ENCODE measurements at places on chromosomes 16 and 17.

- DNase-seq, result no peak
These were observed 19.9 kb downstream of the ARL4D start for GRCh38 chr17:43418441-43419374.

DNA sequence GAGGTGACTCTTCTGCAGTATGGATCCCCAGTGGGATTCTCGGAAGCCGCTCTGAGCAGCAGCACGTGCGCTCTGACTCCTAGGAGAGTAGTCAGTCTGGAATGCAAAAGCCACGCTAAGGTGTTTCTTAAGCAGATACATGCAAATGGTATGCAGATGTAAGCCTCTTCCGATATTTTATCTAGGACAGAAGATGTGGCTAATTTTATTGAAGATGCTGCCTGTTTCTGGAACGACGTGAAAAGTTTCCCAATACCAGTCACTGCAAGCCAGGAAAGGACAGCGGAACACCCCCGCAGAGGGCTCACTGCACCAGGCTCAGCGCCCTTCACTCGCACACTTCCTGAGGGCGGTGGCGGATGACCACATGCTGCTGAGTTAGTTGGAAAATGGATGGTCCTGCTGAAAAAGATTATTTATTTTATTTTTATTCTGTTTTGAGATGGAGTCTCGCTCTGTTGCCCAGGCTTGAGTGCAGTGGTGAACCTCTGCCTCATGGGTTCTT, 10.1 kb downstream of the FADS6 start:
- DNase-seq, result no peak

- no peak for DNase-seq
These were observed 32.4 kb downstream of the ADGRG5 start for GRCh38 chr16:57574646-57575467.

- DNase-seq, result no peak
These were observed 137.1 kb downstream of the GAS7 start for GRCh38 chr17:10061111-10061845.

- no peak for DNase-seq
These were observed 8.9 kb downstream of the CCNF start for GRCh38 chr16:2438121-2438520.

DNA sequence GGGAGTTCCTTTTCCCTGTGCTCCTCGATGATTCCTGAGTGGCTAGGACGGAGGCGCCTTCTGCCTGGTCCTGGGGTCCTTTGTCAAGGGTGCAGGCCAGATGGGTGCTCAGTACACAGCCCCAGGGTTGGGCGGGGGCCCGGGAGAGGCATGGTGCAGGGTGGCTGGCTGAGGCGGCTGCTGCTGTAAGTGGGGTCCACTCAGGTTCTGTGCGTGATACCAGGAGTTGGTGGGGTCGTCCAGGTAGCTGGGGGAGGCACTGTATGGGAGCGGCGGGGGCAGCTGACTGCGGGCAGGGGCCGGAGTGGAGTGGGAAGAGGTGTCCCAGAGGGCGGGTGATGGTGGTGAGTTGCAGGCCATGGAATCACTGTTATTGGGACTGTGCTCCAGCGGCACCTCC, 3.6 kb downstream of the DLX3 start:
- DNase-seq, result no peak

- DNase-seq, result peak; percentile 50
These were observed 2.8 kb downstream of the XYLT2 start for GRCh38 chr17:50348522-50349242.

DNA sequence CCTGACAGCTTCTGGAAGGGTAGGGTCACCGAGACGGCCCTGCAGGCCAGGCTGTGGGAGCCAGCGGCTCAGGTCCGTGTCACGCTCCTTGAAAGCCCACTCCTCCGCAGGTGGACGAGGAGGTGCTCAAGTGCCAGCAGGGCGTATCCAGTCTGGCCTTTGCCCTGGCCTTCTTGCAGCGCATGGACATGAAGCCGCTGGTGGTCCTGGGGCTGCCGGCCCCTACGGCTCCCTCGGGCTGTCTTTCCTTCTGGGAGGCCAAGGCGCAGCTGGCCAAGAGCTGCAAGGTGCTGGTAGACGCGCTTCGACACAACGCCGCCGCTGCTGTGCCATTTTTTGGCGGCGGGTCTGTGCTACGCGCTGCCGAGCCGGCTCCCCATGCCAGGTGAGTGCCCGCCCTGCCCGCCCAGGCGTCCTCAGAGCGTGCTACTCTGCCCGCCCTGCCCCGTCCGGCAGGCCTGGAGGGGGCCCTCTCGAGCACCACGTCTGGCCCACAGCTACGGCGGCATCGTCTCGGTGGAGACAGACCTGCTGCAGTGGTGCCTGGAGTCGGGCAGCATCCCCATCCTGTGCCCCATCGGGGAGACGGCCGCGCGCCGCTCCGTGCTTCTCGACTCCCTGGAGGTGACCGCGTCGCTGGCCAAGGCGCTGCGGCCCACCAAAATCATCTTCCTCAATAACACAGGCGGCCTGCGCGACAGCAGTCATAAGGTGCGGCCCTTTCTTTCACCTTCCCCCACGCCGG, 1.3 kb downstream of the NAGS start:
- peak; percentile 79 for DNase-seq

GRCh38 chr17:50199803-50200456, 1.5 kb downstream of the COL1A1 start:
- DNase-seq, result peak; percentile 85

DNA sequence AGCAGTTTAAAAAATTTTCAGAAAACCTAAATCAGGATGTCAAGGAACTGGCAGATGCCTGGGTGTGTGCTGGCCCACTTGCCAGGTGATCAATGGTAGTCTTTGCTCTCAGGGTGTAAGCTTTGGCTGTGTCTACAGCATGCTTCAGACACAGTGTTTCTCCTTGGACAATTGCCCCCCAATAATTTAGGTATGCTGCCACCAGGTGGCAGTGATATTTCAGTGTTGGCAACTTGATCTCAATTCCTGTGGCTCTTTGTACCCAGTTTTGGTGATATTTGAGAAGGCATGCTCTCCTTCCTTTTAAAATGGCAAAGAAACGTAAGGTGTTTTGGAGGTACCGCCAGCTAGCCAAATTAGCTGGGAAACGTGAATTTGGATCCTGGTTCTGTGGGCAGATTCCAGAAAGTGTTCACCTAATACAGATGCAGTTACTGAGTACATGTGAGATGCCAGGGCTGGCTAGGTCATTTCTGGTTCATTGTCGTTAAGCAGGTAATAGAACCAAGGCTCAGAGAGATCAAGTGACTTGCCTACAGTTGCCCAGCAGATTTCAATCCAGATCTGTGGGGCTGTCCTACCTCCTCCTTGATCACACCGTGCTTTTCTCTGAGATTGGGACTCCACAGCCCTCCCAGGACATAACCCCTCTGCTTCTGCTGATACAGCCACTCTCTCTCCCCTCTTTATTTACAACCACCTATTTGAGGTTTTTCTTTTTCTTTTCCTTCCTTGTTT, 155.6 kb upstream of the PLCG2 start:
- peak; percentile 80 for DNase-seq

- no peak for DNase-seq
These were observed 79.8 kb downstream of the ZNF423 start for GRCh38 chr16:49776085-49776595.

GRCh38 chr16:11681976-11682654, 13.9 kb downstream of the SNN start:
- DNase-seq, result no peak

DNA sequence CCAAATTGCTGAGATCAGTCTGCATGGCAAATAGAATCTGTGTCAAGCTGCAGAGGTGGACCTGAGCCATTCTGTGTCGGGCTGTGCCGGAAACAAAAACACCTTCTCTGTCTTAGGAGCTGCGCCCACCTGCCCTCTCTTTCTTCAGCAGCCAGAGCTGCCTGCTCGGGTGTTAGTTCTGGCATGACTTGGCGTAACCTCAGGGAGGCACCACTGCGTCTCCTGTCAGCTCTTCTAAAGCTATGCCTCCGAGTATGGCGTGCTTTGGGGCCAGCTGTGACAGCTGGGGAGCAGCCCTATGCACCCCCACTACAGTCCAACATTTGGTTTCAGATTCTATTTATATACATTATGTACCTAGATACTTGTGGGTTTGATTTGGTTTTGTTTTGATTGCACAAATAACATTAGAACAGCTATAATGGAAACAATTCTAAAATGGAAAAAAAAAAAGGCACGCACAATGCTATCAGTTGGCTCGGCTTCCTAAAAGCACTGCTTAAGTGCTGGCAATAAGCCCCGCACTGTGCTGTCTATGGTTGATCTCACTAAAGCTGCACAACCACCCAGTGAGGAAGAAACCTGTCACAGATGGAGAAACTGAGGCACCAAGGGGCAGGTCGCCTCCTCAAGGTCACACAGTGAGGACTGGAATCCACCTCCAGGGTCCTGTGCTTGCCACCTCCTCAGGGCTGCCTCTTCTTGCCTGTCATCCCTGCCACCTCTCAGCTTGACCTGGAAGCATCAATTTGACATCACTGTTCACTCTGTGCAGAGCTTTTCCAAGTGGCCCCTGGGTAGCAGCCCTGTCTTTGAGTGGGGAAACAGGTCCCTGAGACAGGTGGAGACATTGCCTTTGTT, 18.7 kb upstream of the ADGRG1 start:
- DNase-seq, result peak; percentile 90

GRCh38 chr17:75848523-75849278, 4.5 kb upstream of the UNC13D start:
- DNase-seq, result peak; percentile 93

GRCh38 chr16:14155572-14156190, 84.6 kb downstream of the MRTFB start:
- no peak for DNase-seq

DNA sequence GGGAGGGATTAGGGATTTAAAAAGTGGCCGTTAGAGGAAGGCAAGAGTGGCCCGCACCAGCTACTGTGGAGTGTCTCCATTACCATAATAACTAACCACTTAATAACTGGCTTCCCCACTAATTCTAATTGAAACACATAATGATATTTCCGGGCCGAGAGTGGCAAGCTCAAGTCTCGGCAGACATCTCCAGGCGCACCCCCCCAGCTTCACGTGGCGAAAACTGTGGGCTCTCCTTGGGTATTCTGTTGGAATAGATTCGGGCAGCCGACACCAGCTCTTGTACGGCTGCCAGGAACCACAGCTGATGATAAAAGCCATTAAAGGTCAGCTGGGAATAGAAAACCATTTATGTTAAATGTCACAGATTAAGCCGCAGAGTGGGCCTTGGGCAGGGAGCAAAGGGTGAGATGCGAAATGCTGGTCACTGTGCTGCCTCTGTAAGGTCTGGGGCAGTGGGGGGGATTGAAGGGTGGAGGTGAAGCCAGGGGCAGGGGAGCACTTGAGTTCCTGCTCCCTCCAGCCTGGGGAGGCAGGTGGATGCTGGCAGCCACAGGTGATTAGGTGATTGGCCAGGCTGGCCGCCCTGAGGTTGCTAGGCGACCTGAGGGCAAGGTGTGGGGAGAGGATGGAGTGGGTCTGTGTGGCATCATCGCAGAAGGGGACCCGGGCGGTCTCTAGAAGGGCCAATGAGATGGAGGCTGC, 115.6 kb upstream of the SDK2 start:
- DNase-seq, result no peak

- no peak for DNase-seq
These were observed 13.4 kb downstream of the WFDC1 start for GRCh38 chr16:84308120-84308519.

- no peak for DNase-seq
These were observed 3.5 kb upstream of the MRPL38 start for GRCh38 chr17:75908201-75908600.

DNA sequence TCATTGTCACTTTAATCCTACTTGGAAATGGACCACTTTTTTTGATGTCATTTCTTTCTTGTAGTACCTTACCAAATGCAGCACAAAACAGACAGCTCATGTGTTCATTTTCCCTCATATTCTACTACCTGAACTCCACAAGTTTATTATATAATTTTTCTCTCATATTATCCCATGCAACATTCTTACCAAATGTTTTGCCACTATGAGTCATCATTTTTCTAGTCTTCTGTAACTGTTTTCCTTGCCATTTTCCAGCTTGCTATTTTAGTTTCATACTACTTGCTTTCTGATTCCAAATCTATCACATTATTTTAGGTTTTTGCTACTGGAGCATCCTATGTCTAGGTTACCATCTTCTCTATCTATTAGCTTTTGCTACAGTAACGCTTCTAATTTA, 332.7 kb downstream of the ZFHX3 start:
- DNase-seq, result no peak

DNA sequence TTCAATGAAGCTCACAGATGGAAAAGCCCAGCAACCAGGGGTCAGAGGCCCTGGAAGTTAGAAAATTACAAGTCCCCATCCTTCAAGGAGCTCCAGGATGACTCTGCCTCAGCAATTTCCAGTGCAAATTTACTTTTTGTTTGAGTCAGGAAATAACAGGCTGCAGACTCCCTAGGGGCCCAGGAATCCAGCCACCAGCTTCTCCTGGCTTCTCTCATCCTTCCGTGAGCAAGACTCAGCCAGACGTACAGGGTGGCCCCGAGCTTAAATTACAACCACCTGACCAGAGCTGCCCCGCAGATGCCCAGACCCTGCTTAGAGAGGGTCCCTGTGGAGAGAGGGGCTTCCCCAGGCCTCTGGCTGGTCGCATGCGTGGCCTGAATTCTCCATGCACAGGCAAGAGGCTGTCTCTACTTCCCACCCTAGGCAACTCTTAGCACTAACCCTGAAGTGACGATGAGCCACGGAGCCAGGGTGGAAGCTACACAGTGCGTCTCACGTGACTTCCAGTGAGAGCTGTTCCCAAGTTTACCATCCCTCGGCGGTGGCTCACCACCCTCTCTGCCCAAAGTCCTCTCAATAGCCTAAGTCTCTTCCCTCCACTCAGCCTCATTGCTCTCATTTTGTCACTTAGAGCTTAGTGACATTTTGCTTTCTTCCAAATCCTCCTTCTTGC, 27.1 kb downstream of the GPR142 start:
- DNase-seq, result no peak

GRCh38 chr16:82991966-82992675, 365.4 kb downstream of the CDH13 start:
- DNase-seq, result no peak

GRCh38 chr17:9183306-9183705, 162.0 kb downstream of the NTN1 start:
- DNase-seq, result no peak

DNA sequence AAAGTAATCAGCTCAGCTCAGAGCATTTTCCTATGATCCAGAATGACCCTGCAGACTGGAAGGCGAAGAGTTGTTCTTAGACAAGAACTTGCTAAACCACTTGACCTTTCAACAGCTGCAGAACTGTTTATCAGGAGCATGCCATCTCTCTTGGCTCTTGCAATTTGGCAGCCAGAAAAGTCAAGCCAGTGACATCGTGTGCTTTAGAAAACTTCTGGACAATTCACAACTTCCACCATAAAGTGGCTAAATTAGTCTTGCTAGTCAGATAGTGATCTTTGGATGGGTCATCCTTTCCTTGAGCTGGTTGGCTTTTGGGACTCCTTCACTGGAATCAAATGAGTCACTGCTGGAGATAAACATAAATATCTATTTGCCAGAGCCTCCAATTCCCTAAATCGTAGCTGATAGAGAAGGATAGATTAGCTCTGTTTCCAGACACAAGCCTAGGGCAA, 146.5 kb downstream of the MAP2K6 start:
- DNase-seq, result no peak

DNA sequence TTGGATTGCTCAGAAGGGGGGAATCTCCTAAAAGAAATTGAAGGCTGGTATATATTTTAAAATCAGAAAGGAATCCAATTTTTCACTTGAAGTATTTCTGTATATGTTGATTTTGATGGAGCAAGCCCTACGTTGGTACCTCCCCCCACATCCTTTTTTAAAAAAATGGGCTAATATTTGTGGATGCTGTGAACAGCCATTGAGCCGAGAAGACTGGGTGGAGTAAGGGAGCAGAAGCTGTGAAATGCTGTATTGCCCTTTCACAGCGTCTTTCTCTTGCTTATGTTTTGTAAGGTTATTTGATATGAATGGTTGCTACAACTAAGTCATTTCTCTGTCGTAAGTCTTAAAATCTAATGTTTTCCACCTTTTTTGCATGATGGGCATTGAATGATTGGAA, 2.3 kb downstream of the PAFAH1B1 start:
- no peak for DNase-seq

- no peak for DNase-seq
These were observed 22.6 kb upstream of the ARHGAP23 start for GRCh38 chr17:38405654-38406053.
